ENCODE measurements at places on chromosomes 12 and 14. TPM values are rescaled to one million over a fixed set of nuclear protein-coding genes. Genes with fewer than 3 reads are reported as not detected.

Gene TDRD9
- total RNA-seq, result 0.29 TPM

Gene ANKRD33
- not detected for total RNA-seq

Gene VRTN
- not detected for total RNA-seq

Gene C14orf180
- total RNA-seq, result not detected

Gene PPFIA2
- 0.80 TPM for total RNA-seq

Gene CIDEB
- total RNA-seq, result 2.0 TPM

Gene DPPA3
- not detected for total RNA-seq

Gene LTB4R2
- 1.3 TPM for total RNA-seq

Gene IL25
- total RNA-seq, result not detected

Gene C3AR1
- total RNA-seq, result 0.22 TPM

Gene TRHDE
- 26.9 TPM for total RNA-seq

Gene RHOJ
- 0.23 TPM for total RNA-seq

Gene GALNT9
- not detected for total RNA-seq

Gene FGD6
- total RNA-seq, result 32.2 TPM

Gene GON7
- 17.4 TPM for total RNA-seq

Gene ST8SIA1
- total RNA-seq, result 1.0 TPM

Gene IFNG-AS1
- not detected for total RNA-seq

Gene CCDC196
- not detected for total RNA-seq

Gene YY1
- 41.9 TPM for total RNA-seq

Gene IRAK3
- 1.9 TPM for total RNA-seq

Gene SERPINA10
- total RNA-seq, result not detected

Gene KRT6C
- total RNA-seq, result not detected

Gene PTPRR
- 0.46 TPM for total RNA-seq

Gene SUPT16H
- total RNA-seq, result 74.7 TPM

Gene CHD8
- total RNA-seq, result 50.1 TPM

Gene TBX3
- total RNA-seq, result 2.0 TPM

Gene MYF5
- total RNA-seq, result not detected

Gene MYO1H
- total RNA-seq, result not detected

Gene KCNK10
- 4.2 TPM for total RNA-seq

Gene RACGAP1
- total RNA-seq, result 86.5 TPM

Gene BEGAIN
- 0.51 TPM for total RNA-seq

Gene RPL10L
- not detected for total RNA-seq

Gene PPM1H
- total RNA-seq, result 3.9 TPM

Gene GTF2A1
- total RNA-seq, result 9.5 TPM

Gene TEAD4
- 48.8 TPM for total RNA-seq

Gene SRRM4
- total RNA-seq, result not detected

Gene ARHGEF40
- total RNA-seq, result 42.7 TPM

Data from epithelial cell of proximal tubule (primary cell).